Urinary bladder (tissue), 4 donors: ENCODE measurements at places on chromosomes 5 and 9. TPM values are rescaled to one million over a fixed set of nuclear protein-coding genes. Genes with fewer than 3 reads are reported as not detected.

DNA sequence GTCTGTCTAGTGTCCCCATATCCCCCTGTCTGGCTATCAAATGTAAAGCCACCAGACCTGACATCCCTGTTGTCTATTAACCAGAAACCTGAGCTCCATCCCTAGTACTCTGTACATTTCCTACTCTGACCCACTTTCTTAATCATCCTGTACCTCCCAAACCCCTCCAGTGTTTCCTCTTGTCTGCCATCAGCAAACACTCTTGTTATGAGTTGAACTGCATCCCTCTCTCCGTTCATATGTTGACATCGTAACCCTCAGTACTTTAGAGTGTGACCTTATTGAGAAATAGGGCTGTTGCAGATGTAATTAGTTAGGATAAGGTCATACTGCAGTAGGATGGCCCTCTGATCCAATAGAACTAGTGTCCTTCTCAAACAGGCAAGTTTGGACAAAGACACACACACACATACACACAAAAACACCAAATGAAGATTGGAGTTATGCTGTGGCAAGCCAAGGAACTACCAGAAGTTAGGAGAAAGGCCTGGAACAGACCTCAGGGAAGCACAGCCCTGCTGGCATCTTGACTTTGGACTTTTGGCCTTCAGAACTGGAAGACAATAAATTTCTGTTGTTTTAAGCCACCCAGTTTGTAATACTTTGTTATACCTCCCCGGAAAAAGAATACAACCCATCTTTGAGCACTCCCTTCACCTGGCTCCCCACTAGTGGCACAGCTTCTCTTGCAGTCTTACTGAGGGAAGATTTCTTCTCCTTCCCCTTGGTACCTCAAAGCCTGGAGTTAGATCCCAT, 180.0 kb upstream of the PTGER4 start:
- no peak for DNase-seq

CDH18 gene
- total RNA-seq, result 3.2 TPM

DNA sequence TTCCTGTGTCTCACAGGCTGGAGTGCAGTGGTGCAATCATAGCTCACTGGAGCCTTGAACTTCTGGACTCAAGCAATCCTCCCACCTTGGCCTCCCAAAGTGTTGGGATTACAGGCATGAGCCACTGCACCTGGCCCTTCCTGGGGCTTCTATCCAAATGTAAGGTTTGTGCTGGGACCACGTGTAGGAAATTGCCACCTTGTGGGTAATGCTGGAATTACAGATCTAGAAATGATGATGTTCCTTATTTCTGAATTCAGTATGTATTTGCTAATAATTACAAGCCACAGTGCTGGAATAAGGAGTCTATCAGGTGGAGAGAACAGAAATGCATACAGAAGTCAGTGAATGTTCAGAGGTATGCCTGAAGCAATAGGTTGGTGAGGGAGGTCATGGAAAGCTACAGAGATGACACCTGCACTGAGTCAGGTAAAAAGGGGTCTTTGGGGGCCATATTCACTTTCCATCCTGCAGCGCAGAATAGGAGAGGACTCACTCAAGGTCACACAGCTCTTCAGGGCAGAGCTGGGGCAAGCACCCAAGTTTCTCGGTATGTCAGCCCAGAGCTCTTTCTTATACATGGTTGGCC, 8.8 kb upstream of the IGFBPL1 start:
- DNase-seq, result no peak

- DNase-seq, result no peak
Measured at GRCh38 chr5:143436871-143437270, 33.4 kb upstream of the NR3C1 start.

DNA sequence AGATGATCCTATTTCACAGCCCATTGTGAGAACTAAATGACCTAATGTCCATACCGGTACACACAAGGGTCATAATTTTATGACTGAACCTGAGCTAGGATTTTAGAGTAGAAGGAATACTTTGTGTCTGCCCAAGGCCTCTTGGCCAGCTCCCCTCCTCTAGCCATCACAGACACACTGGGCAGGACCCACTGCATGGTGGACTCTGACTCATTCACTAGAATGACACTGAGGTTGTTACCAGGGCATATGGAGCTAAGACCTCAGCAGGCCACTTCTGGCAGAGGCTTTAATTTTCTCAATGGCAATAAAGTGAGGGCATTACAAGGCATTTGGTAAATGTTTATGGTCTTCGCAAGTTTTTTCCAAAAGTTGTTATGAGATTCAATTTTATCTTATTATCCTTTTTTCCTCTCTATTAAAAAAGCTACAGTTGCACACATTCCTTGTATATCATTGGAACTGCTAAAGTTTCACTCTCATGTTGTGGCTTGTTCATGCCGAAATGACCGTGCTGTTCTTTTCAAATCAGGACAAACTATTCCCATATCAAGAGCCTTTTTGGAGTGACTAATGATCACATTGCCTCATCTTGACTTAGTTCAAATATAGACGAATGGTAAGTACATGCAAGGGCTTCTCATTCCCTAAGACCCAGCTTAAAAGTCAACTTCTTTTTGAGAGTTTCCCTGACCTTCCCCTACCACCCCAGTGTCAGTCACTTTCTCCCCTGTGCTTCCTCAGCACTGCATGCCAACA, 595.7 kb downstream of the ACTL7B start:
- no peak for DNase-seq

DNA sequence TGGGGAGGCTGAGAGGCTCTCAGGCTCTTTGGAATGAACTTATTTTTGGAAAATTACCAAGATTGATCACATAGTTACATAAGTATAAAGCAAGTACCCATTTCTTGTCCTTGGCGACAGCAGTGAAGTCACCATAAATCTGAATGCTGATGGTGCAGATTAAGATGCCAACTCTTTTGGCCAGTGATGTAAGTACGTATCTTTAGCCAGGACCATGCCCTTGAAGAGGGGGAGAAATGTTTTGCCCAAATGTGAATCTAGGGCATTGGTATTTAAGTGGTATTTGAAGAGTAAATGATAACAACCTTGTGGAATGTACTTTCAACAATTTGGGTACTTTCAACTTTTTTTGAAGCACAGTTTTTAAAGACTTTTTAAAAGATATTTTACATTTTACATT, 68.2 kb upstream of the RAD23B start:
- DNase-seq, result no peak

DNA sequence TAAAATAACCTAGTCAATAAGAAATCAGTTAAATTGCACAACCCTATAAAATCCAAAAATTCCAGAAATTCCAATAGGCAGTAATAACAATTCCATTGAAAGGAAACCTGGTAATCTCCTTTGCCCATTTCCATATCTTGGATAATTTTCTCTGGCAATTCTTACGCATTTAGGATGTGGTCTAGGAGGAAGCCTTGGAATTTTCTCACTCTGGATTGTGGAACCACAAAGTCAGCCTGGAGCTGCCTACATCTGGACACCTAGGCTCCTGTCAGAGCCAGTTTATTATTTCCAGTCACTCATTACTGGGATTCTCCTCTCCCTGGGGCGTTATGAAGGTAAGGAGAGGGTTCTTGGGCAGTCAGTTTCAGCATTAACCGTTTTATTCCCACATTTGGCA, 40.3 kb upstream of the GNE start:
- DNase-seq, result no peak

- DNase-seq, result no peak
Measured at GRCh38 chr5:6742081-6742758, 29.0 kb downstream of the TENT4A start.

- DNase-seq, result no peak
Measured at GRCh38 chr9:114016101-114016500, 62.0 kb downstream of the AMBP start.

GRCh38 chr9:94693485-94694204, 32.9 kb upstream of the AOPEP start:
- DNase-seq, result no peak

NUDT2 gene
- total RNA-seq, result 22.1 TPM

IGIP gene
- 25.0 TPM for total RNA-seq

GRCh38 chr5:177459357-177459756, 12.7 kb downstream of the PRR7 start:
- DNase-seq, result no peak

DNA sequence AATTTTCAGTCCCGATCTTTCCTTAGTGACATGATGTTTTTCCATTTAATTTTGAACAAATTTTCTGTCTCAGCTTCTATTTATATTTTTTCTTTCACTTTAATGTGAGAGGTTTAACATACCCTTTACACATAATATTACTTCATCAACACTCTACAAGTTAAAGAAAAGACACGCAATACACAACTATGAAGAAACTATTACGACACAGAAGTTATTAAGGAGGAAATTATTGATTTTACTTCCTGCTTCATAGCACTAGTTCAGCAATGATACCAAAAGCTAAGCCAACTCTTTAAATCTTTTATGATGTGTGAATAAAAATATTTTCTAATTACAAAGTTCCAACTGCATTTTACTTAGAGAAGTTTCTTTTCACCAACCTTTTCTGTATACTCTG, 432.3 kb upstream of the DAB2 start:
- DNase-seq, result no peak

- DNase-seq, result no peak
Measured at GRCh38 chr5:88675168-88675707, 207.7 kb downstream of the MEF2C start.

- peak; percentile 69 for DNase-seq
Measured at GRCh38 chr5:125412561-125413495, 666.4 kb upstream of the ZNF608 start.

- DNase-seq, result no peak
Measured at GRCh38 chr5:143334903-143335302, 68.6 kb downstream of the NR3C1 start.

DNA sequence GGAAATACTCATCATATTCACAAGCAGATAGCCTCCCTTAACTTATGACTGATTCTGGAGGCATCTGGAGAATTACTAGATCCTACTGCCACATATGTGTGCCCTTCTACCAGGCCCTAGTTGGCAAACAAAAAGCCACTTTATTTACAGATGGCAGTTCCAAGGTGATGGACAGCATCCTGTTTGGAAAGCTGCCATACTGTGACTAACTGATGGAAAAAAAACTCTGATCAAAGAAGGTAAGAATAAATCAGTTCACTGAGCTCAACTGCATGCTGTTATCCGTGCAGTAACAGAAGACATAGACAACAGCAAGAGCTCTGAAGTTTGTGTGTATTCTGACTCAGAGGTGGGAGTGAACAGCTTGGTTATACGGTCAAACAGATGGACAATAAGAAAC, 279.8 kb upstream of the POU5F2 start:
- no peak for DNase-seq

DNA sequence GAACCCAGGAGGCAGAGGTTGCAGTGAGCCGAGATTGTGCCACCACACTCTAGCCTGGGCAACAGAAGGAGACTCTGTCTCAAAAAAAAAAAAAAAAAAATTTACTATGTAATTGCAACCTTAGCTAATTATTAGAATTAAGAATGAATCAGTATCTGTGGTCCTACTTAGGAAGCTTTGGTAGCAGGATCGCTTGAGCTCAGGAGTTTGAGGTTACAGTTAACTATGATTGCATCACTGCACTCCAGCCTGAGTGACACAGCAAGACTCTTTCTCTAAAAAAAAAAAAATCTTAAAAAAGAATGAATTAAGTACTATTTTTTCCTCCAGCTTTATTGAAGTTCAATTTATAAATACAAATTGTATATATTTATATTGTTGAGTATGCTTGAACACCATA, 16.7 kb downstream of the NDUFAF2 start:
- DNase-seq, result no peak

DNA sequence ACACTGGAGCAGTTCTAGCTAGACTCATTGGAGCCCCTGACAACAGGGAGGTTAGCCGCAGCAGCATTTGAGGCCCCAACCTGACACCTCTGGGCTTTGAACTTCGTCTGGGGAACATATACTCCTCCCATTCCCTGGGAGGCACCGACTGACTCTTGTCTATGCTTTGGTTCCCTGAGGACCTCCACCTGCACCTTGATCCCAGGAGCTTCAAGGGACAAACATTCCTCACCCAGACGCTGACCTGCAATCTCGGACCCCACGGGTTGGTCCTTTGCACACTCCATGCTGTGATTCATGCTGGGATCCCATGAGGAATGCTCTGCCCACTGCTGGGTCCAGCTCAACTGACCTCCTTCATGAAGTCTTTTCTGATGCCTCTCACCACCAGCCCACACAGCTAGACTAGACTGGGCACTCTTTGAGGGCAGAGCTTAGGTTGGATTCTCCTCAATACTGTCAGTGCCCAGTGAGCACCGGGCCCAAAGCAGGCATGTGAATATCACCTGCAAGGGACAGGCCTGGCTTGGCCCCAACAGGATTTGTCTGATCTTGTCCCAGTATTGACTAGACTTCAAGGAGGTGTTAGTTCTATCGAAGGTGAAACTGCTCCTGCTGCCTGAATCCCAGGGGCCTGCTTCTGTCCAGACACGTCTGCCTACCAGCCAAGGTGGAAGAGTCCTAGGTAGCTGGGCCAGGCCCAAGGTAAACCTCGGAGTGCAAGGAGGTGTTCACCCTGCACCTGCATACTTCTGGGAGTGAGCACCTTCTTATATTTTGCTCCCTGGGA, 51.8 kb upstream of the ZBTB43 start:
- DNase-seq, result no peak

- DNase-seq, result no peak
Measured at GRCh38 chr5:27854243-27854852, 816.0 kb upstream of the CDH9 start.

DNA sequence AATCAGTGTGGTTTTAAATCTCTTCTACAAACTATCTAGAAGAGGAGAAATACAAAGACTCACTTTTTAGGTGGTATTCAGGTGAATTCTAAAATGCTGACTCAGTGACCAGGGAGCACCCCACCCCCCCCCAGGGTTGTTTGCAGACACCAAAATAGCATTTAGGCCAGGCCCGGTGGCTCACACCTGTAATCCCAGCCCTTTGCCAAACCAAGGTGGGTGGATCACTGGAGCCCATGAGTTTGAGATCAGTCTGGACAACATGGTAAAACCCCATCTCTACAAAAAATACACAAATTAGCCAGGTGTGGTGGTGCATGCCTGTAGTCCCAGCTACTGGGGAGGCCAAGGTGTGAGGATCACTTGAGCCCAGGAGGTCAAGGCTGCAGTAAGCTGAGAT, 119.0 kb upstream of the LMX1B start:
- no peak for DNase-seq

GRCh38 chr5:38718771-38719391, 126.9 kb upstream of the OSMR start:
- DNase-seq, result no peak

GRCh38 chr9:93525476-93525875, 50.9 kb upstream of the PHF2 start:
- no peak for DNase-seq

ADAMTS19 gene
- total RNA-seq, result 107 TPM

DNA sequence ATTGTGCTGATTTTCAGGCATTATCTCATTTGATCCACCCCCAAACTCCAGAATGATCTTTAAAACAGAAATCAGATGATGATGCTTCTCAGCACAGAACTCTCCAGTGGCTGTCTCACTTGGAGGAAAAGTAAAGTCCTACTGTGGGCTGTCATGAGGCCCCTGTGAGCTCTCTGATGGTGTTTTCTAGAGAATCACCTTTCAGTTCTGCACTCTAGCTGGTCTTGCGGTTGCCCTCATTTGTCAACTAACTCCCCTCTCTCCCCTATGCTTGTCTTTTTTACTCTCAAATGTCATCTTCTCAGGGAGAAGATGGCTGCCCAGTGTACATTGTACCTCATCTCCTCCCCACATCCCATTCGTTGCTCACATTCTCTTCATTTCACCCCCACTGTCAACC, 295.8 kb downstream of the MLLT3 start:
- DNase-seq, result no peak

ARHGEF37 gene
- total RNA-seq, result 5.6 TPM

BTNL9 gene
- total RNA-seq, result 7.0 TPM
